ENCODE measurements at places on chromosomes 3 and 15.

DNA sequence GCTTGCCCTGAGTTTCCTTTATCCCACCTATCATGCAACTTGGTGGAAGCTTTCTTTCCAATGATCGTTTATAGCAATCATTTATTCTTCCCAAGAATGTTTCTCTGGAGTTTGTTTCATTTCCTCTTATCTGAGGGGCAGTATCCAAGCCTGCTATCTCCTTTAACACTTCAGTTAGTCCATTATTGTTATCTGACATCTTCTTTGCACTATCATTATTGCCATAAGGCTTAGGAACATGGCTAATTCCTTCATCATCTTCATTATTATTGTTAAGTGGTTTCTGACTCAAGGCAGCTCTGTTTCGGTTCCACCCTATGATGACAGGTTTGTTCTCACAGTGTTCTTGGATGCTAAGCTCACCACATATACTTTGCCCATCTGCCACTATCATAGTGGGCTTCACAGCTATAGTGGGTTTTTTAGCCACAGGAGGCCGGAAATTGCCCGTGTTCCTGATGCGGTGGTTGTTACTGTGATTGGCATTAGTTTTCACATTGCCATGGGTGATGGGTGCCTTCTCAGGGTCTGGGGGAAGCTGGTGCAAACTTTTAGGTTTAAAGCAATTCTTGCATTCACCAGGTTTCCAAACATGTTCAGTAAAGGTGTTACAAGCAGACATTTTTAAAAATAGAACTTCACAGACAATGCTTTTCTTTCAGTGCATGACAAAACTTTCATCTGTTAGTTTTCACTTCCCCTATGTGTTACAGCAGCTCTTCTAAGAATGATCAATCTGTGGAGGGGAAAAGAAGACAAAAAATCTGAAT, 110.6 kb upstream of the TSPAN3 start:
- peak; percentile 34 for DNase-seq

- no peak for DNase-seq
Measured at GRCh38 chr15:32676169-32676568, 34.7 kb downstream of the SCG5 start.

DNA sequence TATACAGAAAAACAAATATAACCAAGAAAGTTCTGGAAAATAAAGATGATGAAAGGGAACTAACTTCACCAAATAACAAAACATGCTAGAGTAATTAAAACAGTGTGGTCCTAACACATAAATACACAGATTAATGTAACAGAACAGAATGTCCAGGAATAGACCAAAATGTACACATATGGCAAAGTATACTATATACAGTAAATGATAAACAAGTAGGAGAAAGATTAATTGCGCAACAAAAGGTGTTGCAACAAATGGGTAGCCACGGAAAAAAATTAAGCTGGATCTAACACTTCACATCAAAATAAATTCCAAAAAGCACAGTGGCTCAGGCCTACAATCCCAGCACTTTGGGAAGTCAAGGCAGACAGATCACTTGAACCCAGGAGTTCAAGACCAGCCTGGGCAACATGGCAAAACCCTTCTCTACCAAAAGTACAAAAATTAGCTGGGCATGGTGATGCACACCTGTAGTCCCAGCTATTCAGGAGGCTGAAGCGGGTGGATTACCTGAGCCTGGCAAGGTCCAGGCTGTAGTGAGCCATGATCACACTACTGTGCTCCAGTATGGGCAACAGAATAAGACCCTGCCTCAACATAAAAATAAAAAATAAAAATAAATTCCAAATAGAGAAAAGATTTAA, 19.8 kb downstream of the SCAP start:
- DNase-seq = no peak

DNA sequence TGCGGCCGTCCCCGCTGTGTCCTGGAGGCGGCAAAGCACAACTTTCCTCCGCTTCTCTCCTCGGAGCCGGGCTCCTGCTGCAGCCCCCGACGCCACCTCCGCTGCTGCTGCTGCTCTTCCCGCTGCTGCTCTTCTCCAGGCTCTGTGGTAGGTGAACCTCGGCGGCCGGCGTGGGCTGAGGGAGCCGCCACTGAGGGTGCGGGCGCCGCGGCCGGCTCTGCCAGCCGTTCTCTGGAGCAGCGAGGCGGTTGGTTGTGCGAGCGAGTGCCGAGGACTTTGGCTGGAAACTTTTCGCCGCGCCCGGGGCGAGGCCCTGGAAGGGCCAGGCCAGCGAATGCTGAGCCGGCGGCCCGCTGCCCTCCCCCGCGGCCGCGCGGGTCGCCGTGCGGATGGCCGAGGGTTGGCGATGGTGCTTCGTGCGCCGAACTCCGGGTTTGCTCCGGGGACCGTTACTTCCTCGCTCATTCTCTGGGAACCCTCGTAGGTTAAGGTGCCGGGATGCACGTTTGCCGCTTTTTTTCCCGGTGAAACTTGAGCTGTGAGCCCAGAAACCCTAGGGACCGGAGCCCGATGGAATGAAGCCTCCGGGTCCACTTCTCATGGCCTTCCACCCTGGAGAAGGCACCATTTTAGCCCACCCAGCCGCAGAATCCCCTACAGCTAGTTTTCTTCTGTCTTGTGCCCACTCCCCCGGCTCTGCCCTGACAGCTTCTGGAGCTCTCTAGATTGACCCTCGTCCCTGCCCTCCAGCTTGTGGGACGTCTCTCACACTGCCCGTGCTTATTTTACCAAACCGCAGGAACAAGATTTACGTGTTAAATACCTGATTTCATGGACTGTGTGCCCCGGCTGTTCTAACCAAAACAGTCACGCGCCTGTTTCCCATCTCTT, 660 bp downstream of the NECTIN3 start:
- peak; percentile 15 for DNase-seq

DNA sequence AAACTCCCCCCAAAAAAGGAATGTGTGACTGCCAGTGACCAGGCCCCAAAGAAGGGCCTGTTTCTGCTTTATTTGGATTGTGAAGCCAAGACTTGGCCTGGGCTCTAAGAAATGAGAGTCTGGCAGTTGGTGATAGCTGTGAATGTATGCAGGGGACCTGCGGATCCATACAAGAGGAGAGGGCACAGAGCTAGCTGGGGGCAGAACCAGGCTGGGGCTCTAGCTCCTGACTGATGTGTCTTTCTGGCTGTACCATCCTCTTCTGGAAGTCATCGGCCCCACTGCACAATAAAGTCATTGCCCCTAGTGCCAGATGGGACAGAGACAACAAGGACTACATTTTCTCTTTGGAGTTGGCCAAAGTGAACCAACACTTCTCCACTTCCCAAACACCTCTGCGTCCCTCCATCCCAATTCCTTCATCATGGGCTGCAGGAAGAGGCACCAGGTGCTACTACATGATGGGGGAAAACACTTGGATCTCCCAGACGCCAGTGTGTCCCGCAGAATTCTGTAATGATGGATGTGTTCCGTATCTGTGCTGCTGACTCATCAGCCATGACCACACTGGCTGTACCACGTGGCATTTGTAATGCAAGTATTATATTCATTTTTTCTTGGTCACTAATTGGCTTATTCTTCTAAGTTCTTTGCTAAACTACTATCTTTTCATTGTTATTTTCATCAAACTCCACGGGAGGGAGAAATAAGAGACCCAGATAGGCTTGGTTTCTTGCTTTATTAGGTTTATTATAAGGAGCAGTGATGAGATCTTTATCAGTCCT, 1.7 kb upstream of the PLA2G4F start:
- DNase-seq = no peak

DNA sequence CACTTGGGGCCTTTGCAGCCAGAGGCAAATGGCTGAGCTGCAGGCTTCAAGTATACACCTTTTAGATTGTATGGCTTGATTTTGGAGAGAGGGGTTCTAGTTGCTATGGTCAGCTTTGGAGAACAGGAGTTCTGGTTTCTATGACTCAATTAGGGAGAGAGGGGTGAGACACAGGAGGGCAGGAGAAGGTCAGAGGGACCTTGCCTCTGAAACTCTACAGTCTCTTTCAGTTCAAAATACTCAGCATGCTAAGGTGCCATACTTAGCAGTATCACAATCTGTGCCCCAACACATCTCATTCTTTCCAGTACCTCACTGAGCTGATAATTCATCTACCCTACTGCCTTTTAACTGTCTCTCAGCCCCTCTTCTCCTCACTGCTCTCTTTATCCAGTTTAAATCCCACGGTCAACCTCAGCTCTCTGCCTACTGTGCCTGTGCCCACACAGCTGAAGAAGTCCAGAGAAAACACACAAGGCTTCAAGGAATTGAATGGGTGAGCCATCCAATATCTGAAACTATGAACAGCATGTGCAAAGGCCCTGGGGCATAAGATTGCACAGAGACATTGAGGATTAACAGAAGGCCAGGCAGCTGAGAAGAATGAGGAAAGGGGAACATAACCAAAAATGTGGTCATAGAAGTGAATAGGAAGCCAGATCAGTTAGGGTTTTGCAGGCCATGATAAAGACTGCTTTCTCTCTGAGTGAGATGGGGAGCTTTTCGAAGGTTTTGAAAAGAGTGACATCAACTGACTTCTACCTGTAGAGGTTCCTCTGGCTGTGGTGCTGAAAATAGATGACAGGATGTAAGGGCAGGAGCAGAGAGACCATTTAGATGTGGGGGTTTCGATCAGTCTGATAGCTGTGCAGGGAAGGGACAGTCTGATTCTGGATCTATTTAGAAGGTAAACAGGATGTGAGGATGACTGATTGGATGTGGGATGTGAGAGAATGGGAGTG, 54.5 kb upstream of the C3orf80 start:
- no peak for DNase-seq

DNA sequence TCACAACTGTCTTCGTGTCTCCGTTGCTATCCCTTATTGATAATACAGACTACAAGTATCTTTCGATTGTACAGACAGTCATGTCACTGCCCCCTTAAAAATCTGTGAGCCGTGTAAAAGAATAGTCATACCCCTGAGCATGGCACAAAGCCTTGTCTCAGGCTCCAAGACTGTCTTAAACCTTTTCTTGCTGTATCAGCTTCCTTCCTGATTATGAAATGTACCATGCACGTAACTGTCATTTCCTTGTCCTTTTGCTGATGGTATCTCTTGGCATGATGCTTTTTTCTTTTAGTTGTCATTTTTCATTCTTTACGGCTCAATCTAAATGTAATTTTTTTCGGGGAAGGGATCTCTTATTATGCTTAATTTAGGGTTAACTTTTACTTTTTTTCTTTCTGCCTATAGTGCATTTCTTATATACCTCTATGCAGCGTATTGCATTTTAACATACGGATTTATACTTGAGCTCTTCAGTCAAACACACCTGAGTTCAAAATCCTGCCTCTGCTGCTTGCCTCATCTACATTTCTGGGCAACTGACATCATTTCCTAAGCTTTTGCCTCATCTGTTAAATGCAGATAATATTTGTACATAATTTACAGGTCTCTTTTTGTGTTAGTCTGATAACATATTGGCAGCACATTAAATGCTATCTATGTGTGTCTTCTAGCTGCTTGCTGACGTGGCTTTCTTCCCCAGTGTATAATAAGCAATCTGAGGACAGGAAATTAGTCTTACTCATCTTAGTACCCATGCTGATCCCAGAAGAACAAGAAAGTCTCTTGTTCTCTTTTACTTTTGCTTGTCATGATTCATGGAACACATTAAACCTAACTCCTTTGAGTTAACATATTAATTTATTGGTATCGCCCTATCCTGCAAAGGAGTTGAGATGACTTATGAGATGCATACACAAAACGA, 57.3 kb downstream of the ROBO2 start:
- DNase-seq = no peak

GRCh38 chr15:60191016-60191415, 186.9 kb downstream of the FOXB1 start:
- no peak for DNase-seq

DNA sequence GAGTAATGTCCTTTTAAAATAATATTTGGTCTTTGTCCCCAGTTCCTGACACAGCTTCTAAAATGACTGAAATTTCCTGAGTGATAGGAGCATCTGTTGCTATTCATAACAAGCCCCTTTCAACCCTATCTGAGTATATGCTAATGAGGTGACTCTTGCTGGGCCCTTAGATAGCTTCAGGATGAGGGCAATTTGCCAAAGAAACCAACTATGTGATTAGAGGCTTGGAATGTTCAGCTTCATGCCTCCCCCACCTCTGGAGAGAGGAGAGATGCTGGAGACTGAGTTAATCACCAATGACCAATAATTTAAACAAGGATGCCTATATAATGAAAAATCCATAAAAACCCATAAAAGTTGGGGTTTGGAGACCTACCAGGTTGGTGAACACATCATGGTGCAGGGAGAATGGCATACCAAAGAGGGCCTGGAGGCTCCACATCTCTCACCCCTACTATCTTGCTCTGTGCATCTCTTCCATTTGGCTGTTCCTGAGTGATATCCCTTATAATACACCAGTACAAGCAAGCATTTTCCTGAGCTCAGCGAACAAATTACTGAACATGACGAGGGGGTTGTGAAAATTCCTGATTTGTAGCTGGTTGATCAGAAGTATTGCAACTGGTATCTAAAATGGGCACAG, 189.2 kb downstream of the ECT2 start:
- DNase-seq = no peak

DNA sequence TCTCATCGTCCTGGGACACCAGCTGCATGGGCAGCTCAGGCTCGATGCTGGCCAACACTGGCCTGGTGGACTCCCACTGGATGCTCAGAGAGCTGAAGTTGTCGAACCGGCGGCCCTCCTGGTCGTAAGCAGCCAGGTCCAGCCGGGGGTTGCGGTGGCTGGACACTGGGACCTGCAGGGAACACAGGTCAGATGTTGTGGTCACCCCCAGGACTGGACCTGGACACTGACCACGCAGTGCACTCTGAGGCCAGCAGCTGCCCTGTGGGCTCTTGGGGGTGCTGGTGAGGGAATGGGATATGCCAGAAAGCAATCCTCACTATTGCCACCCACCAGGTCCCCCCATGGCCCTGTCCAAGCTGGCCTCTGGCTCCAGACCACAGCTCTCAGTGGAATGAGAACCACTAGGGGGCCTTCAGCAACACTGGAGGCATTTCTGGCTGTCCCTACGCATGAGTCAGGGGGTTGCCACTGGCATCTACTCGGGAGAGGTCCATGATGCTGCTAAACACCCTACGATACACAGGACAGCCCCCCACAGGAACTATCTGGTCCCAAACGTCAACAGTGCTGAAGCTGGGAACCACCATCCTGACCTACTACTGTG, 66.1 kb downstream of the NUP210 start:
- DNase-seq = no peak

DNA sequence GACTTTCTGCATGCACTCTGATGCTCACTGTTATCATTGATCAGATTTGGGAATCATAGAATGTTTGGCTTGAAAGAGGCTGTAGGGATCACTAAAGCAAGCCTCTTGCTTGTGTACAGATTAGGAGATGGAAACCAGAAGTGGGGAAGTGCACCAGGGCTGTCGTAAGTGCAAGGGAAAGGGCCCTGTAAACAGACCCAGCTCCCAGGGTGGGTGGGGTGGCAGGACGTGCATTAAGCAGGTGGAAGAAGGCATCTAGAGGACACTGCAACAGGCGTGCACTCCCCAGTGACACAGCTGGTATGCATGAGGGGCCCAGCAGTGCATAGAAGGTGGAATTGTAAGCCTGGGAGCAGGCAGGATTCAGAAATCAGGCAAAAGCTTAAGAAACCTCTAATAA, 58.0 kb upstream of the SLC7A14 start:
- DNase-seq = no peak

DNA sequence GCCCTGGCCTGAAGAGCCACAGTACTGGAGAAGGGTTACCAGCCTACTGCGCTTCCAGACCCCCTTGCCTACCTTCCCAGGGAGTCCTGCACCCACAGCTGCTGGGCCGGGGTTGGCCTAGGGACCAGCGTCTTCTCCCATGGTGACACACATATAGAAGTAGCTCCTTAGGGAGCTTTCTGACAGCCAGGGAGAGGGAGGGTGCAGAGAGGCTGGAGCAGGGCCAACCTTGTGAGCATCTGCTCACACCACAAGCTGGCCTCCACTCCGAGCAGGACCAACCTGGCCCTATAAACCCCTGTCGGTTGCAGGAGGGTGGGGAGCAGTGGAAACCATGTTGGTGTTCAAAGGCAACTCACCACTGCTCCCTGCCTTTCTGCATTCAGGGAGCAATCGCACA, 35.2 kb downstream of the SRPRB start:
- DNase-seq = no peak
